Coronary artery (tissue), 2 donors: ENCODE measurements at places on chromosomes 6 and 20.
A peak's percentile ranks its signal among the peaks of the same experiment; 100 is the strongest.

DNA sequence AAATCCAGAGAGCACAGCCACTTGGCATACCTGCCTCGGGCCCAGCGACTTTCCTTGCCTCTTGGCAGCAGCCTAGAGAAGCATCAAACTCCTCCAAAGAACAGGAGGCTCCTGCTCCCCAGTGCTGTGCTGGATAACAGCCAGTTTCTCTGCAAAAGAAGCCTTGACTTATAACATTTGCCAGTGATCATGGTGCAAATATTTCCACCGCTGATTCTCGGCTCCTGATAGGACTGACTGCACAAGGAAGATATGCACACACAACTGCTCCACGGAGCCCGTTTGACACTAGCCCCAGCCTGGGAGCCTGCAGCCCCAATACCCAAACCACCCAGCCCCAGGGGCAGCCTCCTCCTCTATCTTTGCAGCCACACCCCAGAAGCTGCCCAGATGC, 17.5 kb downstream of the ACSS1 start:
- DNase-seq = no peak

- no peak for DNase-seq
These were observed 116.0 kb downstream of the GPR63 start for GRCh38 chr6:96721227-96721626.

GRCh38 chr6:151008425-151008824, 142.9 kb downstream of the MTHFD1L start:
- DNase-seq = no peak

DNA sequence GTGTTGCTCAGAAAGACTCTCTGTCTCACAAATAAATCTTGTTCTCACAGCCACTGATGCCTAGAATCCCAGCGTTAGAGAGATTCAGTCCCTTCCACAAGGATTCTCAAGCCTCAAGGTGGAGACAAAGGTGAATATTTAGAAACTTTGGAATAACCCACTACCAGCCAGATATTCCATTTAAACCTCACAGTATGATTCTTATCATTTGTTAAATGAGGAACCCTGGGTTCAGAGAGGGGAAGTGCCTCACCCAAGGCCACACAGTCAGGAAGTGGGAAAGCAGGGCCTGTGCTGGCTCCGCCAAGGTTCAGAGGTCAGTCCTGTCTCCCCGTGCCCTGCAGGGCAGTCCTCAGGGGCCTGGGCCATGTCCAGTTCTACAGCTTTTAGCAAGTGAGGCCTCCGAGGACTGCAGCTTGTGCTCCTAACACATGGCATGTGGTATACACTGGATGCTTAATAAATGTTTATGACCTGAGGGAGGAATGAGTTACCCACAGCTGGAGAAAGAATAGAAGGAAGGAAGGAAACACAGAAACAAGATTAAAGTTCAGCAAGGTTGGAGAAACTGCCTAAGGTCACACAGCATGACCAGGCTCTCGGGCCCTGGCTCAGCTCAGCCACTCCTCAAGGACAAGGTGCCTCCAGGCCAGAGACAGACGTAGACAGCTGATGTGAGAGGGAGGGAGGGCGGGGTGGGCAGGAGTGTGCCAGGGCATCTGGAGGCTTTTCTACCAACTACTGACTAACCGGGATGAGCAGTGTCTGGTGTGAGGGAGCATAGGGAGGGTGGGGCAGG, 3.9 kb upstream of the TGM2 start:
- DNase-seq = peak; percentile 80

DNA sequence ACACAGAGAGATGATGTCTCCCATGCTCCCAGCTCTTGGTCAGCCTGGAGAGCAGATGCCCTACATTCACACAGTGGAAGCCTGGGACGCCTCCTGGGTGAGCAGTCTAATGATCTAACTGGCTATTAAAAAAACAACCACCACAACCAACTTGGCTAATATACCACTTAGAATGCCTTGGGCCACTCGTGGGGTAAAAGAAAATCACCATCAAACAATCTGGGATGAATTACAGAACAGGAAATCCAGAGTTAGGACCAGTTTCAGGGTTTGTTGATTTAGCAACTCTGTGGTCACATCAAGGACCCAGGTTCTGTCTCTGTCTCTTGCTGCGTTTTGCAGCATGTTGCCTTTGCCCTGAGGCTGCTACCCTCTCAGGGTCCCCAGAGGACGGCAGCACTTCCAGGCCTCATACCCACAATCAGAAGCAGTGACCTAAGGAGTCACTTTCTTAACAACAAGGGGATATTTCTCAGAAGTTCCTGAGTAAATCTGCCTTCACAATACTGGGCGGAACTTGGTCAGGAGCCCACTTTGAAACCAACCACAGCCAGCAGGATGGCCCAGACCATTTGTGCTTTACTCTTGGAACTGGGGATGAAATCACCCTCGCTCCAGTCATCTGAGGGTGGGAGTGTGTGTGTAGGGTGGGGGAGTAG, 118.7 kb downstream of the CLIC5 start:
- DNase-seq = no peak

DNA sequence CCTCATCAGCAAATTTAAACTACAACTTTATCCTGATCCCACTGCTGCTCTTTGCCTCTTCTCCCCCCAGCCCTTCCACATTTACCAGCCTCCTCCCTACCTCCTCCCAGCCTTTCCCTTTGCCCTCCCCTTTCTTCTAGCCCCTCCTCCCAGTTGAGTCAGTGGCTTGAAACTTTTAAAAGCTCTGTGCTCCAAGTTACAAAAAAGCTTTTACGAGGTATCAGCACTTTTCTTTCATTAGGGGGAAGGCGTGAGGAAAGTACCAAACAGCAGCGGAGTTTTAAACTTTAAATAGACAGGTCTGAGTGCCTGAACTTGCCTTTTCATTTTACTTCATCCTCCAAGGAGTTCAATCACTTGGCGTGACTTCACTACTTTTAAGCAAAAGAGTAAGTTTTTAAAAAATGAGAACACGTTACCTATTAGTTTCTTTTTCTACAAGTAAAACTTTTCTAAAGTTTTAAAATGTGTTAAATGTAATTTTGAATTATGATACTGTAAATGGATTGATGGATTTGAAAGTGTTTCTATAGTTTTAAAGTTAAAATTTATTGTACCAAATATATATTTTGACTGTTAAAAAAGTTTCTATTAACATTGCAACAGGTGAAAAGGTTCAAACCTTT, at the start of gene GJA1:
TSS of gene GJA1 (plus strand) at position 203 of the 626 bp plus-strand sequence. CDS start 11,202 bp downstream, outside the sequence.
- DNase-seq = no peak

GRCh38 chr6:32132110-32132509, 2.0 kb upstream of the FKBPL start:
- no peak for DNase-seq

DNA sequence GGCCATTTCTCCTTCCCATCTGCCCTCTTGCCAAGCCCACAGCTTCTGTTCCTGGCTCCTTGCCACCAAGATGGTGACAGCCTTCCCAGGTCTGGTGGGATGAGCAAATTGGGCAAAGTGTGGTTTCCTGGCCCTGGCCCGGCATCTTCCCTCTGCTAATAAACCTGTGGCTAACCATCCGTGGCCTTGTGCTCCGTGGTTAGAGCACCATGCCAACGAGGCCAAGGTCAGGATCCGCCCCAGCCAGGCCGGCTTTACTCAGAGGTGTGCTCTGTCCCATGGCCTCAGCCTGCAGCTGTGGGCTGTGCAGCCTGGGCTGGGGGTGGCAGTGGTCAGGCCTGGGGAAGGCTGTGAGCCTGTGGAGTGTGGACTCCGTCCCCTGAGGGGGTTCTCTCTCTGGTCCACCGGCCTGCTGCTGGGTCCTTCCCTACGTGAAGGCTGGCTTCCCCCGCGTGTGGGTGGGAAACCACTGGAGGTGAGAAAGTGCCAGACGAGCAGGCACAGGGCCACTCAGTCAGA, 117.4 kb downstream of the VEGFA start:
- no peak for DNase-seq

- DNase-seq = no peak
These were observed 212.6 kb upstream of the EXOC2 start for GRCh38 chr6:905556-905955.

GRCh38 chr20:34984756-34985261, 29.1 kb downstream of the MYH7B start:
- no peak for DNase-seq

- no peak for DNase-seq
These were observed 265.0 kb downstream of the CDC5L start for GRCh38 chr6:44652547-44652946.

DNA sequence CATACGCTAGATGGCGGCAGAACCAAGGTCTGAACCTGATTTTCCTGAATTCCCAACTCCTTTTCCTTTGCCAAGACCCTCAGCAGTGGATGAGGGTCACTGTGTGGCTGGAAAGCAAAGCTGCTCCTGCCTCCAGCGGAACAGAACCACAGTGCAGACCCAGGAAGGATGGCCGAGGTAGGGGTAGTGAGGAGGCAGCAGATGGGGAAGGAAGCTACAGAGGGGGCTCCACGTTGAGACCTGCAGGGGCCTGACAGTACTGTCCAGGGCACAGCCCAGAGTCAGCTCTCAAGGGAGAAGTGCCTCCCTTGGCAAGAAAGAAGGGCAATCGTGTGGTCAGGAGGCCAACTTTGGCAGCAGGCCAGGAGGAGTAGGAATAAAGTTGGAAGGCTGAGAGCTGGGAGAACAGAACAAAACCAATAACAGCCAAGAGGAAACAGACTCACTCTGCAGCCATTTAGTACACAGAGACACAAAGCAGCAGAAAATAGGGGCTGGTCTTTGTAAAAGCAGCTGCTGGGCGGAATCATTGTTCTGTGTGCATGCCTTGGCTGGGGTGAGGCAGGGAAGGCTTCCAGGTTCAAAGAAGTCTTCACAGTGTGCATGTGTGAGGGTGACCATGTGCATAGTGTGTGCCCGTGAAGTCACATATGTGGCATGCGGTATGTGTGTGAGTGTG, 3.1 kb downstream of the GABRR2 start:
- no peak for DNase-seq

DNA sequence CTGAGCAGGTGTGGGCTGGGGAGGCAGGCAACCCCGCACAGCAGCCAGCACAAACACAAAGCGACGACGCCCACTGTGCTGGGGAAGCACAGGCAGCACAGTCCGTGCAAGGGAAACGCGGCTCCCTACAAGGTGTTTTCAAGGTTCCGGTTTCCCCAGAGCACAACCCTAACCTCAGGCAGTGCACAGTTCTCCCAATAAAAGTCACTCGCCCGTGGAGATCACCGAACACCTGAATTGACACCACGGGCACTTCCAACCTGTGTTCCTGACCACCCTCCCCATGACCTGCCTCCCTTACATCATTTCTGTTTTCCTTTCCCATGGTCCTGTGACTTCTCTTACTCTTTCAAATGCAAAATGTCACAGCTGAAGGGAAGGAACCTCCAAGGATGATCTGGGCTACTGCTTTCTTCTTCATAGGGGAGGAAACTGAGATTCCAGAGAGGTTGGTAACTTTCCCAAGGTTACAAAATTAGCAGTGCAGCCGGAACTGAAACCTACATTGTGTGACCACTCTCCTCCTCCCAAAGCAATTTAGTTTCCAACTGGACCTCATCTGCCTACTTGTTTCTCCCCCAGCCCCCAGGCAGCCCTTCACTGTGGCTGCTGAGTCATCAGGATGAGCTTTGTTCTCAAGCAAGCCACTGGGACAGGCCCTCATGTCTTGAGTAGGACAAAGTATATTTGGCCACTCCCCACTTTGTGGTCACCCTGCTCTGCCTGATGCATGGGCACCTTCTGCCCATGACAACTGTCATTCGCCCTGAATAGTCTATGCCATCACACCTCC, 125.3 kb downstream of the ATXN1 start:
- no peak for DNase-seq

DNA sequence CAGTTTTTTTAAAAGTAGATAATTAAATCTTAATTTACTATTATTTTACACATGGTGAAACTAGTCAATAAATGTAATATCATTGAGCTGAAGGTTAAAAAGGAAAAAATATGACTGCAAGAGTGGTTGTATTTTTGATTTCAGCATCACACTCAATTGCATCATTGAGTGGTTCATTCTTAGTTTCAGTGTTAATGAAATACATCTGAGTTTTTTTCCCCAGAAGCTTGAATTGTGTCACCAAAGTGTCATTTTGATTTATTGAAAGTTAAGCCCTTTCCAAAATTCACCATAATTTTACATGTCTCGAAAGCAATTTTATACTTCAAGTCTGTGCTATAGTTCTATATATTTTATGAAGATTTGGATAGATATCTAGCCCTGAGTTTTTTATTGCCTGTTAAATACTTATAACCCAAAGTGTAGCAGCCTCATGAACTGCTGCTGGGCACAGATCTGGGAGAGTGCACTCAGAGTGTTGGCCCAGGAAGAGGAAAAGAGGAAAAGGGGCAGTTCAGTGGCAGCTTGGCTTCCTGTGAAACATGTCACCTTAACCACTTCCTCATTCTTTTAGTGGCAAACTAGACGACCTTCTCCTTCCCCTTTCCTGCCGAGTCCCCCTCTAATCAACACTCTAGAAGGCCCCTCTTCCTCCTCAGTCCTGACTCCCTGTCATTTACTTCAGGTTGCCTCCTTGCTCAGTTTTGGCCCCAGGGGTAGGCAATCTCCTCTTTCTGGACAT, 140.7 kb downstream of the ESR1 start:
- DNase-seq = no peak

DNA sequence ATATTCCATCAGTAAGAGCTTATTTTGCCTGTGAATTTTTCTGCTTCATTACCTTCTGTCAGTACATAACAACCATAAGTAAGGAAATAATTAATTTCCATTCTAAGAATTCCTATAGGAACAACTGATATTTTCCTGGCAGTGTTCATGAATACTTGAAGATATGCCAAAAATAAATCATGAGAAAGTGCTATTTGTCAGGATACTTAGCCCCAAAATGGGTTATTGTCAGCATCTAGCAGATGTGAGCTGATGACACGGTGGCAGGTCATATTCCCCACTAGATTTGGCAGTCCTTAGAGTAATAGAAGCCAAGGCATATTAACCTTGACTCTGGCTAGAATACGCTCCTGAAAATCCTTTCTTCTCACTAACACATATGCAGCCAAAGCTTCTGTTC, 43.2 kb upstream of the CRISP1 start:
- DNase-seq = no peak

DNA sequence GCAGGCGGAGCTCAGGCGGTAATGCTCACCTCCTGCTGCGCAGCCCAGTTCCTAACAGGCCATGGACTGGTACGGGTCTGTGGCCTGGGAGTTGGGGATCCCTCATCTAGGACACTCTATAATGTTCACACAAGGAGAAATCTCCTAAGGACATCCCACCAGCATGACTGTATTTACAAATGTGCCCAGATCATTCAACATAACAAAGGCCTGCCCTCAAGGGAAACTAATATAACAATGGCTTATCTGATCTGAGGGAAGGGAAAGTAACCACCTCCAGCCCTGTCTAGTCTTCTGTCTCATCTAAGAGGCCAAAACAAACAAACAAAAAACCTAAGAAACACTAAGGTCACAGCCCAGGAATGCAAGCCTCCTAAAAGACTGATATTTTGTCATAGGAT, 232.8 kb downstream of the RNGTT start:
- DNase-seq = no peak

GRCh38 chr6:130118236-130118635, 99.9 kb downstream of the L3MBTL3 start:
- DNase-seq = no peak

GRCh38 chr6:170100046-170100445, 190.8 kb downstream of the DLL1 start:
- DNase-seq = peak; percentile 49
